Stimulated activated CD8-positive, alpha-beta memory T cell treated with anti-CD3 and anti-CD28 coated beads, Interleukin-4, amount 100 ng/mL, for 48 hours (primary cell): ENCODE measurements at places on chromosomes 7 and 10.
A peak's percentile ranks its signal among the peaks of the same experiment; 100 is the strongest.

- DNase-seq, result no peak
These were observed 14.2 kb upstream of the FRMPD2 start for GRCh38 chr10:48288661-48289060.

GRCh38 chr10:77854115-77854514 lies 72.4 kb downstream of the DLG5 start:
- DNase-seq, result no peak

DNA sequence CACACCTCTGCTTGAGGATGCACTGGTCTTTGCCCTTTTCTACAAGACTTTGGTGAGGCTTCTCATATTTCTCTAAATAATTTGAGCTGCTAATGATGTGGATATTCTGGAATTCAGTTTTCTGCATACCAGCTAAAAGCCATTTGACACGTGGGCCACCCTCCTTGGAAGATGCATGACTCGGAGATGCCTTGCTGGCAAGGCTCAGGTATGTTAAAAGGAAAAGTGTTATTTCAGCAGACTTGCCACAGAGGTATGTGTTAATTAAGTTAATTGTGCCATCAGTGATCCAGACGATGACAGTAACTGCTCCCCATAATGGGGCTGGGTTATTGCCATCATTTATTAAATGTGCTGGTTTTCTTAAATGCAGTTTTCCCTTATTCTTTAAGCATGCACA lies 8.8 kb upstream of the GFRA1 start:
- no peak for DNase-seq

- DNase-seq, result no peak
These were observed 31.4 kb upstream of the PDCD4 start for GRCh38 chr10:110840225-110840922.

DNA sequence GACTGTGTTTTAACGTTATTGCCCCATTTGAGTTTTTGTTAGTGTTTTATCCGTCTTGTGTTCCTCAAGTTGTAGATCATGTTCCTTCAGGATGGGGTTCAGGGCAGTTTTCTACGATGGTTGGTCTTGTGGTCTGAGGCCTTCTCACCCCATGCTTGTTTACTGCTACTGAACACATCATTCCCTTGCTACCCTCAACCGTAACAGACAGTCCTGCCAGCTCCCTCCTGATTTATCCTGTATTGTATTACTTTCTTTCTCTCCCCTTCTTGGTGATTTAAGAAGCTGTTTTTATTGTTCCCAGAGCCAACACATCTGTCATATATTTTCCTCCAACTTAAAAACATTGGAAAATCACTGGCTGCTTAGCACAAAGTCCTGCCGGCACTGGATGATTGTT lies 719.8 kb downstream of the INHBA start:
- DNase-seq, result no peak

- DNase-seq, result no peak
These were observed 5.2 kb upstream of the OTUD1 start for GRCh38 chr10:23433701-23434100.

DNA sequence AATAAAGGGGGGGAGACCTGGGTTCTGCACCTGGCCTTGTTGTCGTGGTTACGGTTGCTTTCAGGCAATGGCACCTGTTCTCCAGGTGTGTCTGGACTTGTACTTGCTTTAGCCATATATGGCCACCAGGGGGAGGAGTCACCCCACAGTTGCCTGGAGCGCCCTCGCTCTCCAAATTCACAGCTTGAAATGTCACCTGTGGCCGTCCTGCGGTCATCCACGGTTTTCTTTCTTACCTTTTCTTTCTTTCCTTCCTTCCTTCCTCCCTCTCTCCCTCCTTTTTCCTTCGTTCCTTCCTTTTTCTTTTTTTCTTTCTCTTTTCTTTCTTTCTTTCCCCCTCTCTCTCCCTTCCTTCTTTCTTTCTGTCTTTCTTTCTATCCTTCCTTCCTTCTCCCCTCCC lies 157.2 kb upstream of the ZNF92 start:
- peak; percentile 67 for DNase-seq

- no peak for DNase-seq
These were observed at the start of gene PLXDC2 for GRCh38 chr10:19816411-19817230. PLXDC2 (plus strand) TSS chr10:19816432.

- DNase-seq, result no peak
These were observed 673.4 kb downstream of the AUTS2 start for GRCh38 chr7:70271617-70272081.

GRCh38 chr10:70540089-70540788 lies 61.7 kb downstream of the PALD1 start:
- DNase-seq, result peak; percentile 57

DNA sequence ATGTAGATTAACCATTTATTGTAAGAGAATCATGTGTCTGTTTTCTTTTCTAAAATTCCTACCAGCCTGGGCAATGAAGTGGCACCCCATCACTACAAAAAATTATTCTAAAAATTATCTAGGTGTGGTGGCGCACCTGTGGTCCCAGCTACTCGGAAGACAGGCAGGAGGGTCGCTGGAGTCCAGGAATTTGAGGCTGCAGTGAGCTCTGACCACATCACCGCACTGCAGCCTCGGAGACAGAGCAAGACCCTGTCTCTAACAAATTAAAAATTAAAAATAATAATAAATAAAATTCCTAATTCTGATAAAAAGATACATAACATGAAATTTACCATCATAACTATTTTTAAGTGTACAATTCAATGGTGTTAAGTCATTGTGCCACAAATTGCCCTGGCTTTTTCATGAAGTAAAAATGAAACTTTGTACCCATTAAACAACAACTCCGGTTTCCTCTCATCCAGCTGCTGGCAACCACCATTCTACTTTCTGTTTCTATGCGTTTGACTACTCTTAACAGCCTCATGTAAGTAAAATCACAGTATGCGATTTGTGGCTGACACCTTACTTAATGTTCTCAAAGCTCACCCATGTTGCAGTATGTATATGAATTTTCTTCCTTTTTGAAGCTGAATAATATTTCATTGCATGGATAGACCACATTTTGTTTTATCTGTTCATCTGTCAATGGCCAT lies 20.6 kb upstream of the USP6NL start:
- no peak for DNase-seq

DNA sequence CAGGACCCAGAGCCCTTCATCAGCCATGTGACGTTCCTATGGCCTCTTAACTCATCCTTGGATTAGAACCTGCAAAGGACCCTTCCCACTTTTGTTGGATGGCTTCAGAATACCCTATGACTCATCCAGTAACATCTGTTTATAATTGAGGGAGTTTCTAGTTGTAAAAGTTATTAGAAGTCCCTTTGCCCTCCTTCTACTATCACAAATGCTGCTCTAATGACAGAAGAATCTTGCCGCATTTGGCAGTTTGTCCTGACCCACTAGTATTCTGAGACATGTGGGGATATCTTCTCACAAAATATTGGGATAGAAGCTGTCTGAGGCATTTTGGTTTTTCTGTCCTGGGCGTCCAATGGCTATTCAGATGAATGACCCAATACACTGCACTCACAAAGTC lies 251.8 kb upstream of the TMEM72 start:
- DNase-seq, result no peak

- DNase-seq, result no peak
These were observed at the start of gene LRRC18 for GRCh38 chr10:48939790-48940325. LRRC18 (minus strand) TSS chr10:48939840; CDS start chr10:48914155, 25,685 bp downstream.

DNA sequence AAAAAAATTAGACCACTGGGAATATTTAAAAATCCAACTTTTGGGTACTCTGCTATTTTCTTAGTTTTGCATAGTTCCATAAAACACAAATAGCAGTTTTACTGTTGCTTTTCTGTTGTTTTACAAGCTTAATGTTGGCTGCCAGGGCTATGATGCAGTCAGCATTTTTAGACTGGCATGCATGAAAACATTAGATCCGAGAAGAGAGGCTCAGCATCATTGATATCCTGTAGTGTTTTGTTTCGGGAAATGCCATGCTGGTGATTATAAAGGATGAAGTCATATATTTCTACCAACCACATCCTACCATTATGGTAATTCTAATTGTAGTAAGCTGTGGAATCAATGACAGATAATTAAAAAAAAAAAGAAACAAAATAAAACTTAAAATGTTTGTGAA lies 104.6 kb downstream of the MBL2 start:
- DNase-seq, result no peak

GRCh38 chr7:21543528-21544302 lies 876 bp downstream of the DNAH11 start:
- peak; percentile 26 for DNase-seq

DNA sequence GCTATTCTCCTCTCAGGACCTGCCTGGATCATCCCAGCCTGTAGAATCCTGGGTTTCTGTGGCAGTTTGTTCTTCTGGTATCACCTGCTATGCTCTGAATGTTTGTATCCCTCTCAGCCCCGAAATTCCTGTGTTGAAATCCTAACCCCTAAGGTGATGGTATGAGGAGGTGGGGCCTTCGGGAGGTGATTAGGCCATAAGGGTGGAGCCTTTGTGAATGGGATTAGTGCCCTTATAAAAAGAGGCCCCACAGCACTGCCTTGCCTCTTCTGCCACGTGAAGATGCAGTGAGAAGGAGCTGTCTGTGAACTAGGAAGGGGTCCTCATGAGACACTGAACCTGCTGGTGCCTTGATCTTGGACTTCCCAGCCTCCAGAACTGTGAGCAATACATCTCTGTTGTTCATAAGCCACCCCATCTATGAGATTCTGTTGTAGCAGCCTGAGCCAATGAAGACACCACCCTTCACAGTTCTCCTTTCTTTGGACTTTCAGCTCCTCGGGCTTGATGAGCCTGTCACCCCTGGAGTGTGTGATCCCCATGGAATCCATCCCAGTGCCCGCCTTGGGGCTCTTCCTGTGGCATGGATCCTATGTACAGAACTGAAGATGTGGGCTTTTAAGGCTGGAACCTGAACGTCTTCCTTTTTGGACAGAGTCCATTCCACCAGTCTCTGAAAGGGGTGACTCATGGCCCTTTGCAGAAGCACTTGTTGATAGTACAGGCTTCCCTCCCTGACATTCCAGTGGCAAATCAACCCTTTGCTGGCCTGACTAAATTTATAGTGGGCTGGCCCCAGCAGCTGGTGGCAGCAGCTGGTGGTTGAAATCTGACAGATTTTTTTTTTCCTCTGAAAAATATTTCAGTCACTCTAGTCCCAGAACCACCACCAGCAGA lies 138.0 kb downstream of the TACC2 start:
- DNase-seq, result no peak

DNA sequence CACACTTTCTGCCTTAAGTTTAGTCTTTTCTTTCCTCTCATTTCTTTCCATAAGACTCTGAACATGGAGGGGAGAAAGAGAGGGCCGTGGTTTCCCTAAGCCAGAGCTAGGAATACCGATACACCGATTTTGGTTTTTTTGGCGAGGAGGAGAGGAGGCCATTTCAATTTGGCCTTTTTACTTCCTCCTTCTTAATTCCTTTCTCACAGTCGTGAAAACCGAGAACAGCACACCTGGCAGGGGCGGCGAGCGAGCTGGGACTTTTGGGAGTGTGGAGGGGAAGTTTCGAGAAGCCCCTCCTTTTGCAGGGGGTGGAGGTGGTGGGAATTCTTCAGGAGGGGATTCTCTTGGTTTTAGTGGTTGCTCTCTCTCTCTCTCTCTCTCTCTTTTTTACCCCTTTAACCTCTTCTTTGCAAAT lies 6.2 kb downstream of the GATA3 start:
- DNase-seq, result no peak

DNA sequence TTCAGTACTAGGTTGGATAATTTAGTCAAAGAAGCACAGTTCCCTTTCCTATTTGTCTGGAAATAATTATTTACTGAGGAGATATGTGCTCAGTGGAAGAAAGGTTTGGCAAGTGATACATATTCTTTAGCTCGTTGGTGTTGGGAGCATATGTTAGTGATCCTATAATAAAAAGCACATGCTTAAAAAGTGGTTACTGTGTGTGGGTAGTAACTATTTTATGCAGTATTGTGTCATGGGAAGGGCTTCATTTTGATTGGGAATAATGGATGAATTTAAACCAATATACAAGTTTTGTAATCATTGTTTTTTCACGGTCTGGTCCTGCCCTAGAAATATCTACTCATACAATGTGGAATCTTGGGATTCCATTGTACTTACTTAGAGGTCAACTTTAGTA lies 188.7 kb upstream of the PPP1R3A start:
- DNase-seq, result no peak

DNA sequence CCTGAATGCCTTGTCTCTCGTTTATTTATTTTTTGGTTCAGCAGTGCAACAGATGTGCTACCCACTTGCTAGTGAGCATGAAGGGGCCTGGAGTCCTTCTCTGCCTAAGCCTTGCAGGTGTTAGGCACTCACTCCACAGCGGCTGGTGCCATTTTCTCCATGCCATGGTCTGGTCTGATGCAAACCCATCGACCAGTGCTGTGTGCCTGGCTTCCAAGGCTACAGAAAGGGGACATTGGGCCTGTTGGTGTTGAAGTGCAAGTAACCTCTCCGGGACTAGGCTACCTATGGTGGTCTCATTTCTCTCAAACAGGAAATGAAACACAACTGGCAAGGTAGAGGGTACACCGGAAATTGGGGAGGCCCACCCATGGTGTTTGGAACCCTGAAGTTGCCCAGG lies 198.1 kb downstream of the ADARB2 start:
- DNase-seq, result no peak

DNA sequence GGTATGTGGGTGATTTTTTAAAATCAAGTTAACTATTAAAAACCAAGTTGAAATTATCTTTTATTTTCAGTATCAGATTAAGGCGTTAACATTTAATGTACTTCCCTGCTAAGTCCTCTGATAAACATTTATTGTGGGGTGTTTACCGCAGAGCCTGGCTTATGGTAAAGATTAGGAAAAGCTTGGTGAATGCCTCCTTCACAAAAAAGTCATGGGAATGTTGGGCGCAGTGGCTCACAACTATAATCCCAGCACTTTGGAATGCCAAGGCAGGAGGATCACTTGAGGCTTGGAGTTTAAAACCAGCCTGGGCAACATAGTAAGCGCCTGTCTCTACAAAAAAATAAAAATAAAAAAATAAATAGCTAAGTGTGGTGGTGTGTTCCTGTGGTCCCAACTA lies 53.3 kb downstream of the WAC start:
- DNase-seq, result no peak

- DNase-seq, result no peak
These were observed 186.7 kb downstream of the TPK1 start for GRCh38 chr7:144649120-144649519.

GRCh38 chr7:295155-296154 lies 5.5 kb downstream of the FOXL3 start:
- no peak for DNase-seq

DNA sequence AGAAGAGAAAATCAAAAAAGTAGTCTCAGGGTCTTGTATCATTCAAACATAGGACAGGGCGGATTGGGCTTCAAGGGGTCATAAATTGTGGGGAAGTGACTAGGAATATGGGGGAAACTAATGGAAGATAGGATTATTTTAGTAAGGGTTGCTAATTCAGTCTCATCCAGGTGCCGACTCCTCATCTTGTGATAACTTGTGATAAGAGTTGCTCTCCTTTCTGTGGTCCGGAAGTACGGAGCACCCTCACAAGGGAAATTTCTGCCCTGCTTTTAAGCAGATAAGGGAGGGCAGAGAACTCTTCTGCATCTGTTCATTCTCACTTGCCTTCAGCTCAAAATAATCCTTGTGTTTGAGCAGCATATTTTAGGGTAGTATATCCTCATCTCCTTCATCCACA lies 436.4 kb upstream of the LRGUK start:
- no peak for DNase-seq

DNA sequence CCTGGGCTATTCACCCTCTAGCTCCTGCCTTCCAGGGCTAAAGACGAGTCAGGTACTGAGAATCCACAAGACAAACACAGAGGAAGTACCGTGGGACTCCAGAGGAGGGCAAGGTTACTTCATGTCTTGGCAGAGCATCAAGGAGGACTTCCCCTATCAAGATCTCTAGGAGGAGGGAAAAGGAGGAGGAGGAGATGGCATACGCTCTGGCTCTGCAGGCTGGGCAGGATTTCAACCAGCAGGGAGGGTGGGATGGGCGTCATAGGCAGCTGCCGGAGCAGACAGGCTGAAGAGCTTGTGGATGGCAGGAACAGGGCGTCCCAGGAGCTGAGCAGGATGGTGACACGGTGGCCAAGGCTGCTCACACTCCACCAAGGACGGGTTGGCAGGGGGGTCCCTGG lies 21.3 kb downstream of the MDH2 start:
- DNase-seq, result no peak
